ENCODE measurements at places on chromosomes 11 and 22.

DNA sequence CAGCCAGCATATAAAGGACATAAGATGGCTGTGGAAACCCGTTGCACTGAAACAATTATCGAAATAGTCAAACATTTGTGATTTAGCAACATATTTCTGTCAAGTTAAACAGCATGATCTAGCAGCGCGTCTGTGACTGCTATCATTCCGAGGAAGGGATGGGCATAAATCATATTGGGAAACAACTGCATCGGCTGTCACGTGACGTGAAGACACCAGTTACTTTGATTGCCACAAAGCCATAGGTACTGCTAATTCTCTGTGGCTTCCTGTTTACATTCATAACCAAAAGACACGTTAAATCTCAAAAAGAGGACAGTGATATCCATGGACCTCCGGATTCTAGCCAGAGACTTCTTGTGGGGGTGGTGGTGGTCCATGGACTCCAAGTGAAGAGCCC, 87.8 kb downstream of the CACNA1I start:
- no peak for DNase-seq

- DNase-seq: no peak
Measured at GRCh38 chr22:26952004-26952403, 294.6 kb downstream of the MIAT start.

DNA sequence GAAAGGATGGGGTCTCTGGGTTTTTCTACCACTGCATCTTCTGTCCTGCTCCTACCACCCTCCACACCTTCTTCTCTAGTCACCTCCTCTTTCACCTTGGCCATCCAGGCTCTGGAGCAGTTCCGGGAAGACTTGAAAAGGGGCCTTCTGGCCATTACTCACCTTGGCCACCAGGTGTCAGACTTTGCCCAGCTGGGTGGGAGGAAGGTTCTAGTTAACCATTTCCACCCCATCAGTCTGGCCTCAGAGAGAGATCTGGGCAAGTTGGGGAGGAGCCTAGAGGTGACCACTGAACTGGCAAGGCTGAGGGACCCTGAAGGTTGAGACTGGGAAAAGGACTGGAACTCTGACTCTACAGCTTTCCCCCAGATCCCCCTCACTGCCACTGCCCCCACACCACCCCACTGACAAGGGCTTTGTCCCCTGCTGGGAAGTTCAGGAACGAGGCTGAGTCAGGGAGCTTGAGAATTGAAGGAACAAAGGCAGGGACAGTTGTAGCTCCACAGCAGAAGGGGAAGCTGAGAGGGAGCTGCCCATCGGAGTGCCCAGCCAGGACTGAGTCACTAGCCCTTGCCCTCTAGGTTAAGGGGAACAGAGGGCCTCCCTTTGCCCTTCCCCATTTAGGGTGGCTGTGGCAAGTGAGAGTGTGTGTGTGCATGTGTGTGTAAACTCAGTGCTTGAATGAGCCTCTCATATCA, 3.7 kb upstream of the POLD4 start:
- DNase-seq: peak; percentile 88

DNA sequence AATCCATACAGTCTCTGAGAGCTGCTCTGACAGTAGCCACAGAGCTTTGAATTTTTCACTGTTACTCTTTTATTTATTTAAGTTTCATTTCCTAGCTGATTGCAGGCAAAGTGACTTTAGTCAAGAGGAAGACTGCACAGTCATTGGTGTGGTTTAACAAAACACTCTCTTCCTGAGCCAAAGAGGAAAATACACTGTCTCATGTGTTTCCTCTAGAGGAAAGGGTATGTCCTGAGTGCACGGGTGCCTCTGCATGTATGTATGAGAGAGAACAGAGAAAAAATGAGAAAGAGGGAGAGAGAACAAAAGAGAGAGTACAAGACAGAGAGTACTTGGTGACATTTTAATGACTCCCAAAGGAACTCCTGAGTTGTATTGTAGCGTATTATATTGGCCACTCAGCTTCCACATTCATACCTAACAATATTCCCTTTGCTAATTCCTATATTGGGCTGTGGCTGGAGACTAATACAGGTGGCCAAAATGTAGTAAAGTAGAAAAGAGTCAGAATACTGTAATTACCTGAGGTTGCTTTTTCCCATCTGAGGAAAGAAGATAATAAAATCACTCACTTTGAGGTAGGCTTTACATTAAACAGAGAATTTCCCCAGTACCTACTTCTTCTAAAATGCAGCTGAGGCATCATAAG, at the start of gene OR4D9:
Gene OR4D9, plus strand, starts transcription at position 599 of the 649 bp plus-strand sequence. CDS start 3,374 bp downstream, outside the sequence.
- DNase-seq: peak; percentile 9

- peak; percentile 30 for DNase-seq
Measured at GRCh38 chr22:38782402-38783094, 11.4 kb downstream of the DNAL4 start.

DNA sequence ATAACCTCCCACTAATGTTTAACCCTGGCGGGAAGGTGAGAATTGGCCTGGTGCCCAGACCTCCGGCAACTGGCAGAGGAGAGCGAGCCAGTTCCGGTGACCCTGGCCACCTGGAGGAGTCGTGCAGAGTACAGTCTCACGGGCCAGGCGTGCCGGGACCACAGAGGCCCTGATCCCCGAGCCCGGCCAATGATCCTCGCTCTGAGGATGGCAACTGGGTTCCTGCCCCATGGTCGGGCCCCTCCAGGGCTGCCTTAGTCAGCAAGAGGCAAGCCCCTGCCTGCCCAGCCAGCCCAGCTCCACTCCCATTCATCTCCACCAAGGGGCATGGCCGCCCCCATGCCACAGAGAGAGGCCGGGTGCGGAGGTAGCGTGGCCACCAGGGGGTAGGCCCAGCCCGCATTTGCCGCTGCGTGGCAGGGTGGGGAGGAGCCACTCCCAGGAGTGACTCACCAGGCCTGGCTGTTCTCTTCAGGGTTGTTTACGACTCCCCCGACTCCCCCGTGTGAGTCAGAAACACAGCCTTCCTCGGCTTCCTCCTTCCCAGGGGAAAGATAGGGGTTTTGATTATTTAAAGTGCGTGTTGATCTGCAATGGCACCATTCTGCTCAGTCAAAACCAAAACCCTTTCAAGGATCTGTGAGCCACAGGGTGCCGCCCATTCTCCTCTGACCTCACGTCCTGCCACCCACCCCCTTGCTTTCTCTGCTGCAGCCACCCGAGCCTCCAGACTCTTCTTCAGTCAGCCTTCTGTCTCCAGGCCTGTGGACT, at the start of gene SLC25A45:
Gene SLC25A45, minus strand, starts transcription at position 614 of the 771 bp plus-strand sequence. CDS start 695 bp downstream, outside the sequence.
- DNase-seq: peak; percentile 98

DNA sequence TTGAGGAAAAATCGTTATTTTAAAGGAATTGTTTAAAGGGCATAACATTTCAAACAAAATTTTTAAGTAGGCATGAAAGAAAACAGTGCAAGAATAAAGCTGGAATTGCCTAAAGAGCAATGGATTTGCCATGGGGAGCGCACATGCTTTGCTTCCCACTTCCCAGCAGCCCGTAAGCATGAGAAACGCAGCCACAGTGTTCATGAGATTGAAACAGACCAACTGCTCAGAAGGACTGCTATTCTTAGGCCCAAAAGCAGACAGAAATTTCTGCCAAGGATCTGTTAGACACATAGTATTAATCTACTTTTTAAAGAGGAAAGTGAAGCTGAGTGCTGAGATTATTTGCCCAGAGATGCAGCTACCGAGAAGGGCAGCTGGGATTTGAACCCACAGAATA, 34.2 kb upstream of the TSKU start:
- no peak for DNase-seq
